ENCODE measurements at places on chromosomes 1 and 21.
A peak's percentile ranks its signal among the peaks of the same experiment; 100 is the strongest.

- DNase-seq: no peak
Observed at GRCh38 chr21:41333752-41334151, 17.2 kb downstream of the FAM3B start.

GRCh38 chr1:93016171-93016570 is 54.9 kb upstream of the DIPK1A start:
- DNase-seq: no peak

DNA sequence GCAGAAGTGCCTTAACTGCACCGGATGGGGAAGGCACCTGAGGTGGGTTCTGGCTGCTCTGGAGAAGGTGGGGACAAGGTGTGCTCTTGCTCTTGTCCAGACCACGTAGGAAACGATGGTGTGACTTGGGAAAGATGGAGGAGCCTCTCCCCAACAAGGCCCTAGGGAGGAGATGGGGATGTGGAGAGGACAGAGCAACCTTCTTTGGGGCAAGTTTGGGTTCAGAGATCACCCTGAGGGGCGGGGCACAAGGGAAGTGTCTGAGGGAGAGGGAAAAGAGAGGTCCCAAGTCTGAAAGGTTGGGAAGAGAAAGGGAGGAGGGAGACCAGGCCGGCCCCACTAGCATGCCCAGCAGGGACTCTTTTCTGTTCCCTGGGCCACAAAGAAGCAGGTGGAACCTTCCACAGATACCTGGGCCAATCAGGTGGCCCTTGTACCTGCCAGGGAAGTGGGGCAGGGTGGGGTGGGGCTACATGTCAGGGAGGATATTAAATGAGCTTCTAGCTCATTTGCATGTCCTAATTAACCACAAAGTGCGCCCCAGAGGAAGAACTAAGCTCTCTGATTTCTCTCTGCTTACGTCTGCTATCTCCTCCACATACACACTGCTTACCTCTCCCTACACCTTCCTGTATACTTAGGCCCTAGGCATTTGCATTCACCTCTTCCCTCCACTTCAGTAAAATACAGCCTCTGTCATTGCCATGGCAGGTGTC is 15.9 kb downstream of the INKA2 start:
- peak; percentile 38 for DNase-seq

- DNase-seq: no peak
Observed at GRCh38 chr1:207695891-207696290, 51.0 kb downstream of the CR1L start.

GRCh38 chr1:81209461-81209860 is 591.3 kb upstream of the ADGRL2 start:
- DNase-seq: no peak

DNA sequence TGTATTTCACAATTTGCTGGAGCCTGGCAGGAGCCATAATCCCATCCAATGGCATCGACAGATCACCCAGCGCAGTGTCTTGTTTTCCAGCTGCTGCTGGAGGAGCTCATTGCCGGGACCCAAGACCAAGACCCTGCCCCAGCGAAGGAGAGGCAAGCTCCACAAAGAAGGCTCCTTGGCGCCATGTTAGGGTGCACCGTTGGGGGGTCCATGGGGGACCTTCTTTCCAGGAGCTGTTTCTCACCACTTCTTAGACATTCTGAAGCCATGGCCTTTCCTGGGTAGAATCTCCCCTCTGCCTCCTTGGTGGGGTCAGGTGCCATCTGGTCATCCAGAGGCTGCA is 31.1 kb downstream of the AJAP1 start:
- no peak for DNase-seq

GRCh38 chr1:163477276-163477830 is 155.6 kb downstream of the NUF2 start:
- no peak for DNase-seq

DNA sequence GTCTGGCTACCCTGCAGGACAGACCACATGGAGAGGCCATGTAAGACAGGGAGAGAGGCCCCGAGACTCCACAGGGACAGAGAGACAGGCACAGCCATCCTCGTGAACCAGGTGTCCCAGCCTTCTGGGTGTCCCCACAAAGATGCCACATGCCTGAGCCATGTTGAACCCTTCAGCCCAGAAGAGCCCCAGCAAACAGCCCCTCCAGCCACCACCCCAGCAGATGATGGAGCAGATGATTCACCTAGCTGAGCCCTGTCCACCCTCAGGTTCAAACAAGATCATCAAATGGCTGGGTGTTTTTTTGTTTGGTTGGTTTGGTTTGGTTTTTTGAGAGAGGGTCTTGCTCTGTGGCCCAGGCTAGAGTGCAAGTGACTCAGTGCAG is 78.7 kb downstream of the DHRS3 start:
- no peak for DNase-seq

GRCh38 chr1:41023279-41023990 is 1.9 kb upstream of the SLFNL1 start:
- DNase-seq: no peak

DNA sequence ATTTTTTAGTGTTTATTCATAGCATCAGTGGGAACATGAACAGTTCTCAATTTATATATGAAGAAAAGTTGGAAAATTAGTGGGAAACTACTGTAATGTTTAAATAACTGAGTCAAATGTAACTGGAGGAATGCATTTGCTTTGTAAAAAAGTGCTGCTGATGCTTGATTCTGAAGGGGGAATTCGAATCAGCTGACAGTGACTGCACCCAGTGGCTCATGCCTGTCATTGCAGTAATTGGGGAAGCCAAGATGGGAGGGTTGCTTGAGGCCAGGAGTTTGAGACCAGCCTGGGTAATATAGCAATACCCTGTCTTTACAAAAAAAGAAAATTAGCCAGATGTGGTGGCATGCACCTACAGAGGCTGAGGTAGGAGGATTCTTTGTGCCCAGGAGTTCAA is 398.4 kb downstream of the ZP4 start:
- no peak for DNase-seq

DNA sequence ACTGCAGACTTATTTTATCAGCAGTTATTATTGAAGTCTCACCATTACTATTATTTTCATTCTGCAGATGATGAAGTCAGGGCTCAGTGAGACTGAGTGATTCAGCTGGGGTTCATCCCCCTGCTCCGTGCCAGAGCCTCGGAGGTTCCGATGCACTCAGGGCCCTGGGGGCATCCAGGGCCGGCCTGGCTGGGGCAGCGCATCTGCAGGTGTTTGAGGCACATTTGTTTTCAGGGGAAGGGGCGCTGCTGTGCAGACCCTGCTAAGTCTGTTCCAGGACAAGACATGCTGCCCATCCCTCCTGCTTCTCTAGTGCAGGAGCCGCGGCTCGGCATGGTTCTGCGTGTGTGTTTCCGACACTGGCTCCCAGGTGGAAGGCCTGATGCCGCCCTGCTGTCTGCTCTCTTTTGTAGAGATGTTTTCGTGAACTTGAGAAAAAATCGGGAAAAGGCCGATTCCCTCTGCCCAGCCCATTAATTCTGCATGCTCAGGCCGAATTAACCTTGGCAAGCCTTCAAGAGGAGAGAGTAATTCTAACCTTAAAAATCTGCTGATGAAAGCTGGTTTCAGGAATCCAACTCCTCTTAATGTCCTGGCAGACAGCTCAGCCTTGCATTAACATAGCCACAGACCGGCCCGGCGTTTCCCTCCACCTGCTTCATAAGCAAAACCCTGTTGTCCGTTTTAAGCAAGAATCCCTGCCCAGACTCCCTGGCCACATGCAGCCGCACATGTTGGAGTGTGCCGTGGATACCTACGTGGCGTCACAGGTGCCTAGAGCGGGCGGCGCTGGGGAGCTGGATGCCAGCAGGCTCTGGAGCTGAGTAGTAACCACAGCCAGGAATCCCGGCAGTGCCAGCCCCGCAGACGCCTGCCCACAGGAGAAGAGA is 316.0 kb upstream of the VAMP3 start:
- DNase-seq: no peak

- no peak for DNase-seq
Observed at GRCh38 chr1:219189952-219190351, 16.3 kb downstream of the LYPLAL1 start.

DNA sequence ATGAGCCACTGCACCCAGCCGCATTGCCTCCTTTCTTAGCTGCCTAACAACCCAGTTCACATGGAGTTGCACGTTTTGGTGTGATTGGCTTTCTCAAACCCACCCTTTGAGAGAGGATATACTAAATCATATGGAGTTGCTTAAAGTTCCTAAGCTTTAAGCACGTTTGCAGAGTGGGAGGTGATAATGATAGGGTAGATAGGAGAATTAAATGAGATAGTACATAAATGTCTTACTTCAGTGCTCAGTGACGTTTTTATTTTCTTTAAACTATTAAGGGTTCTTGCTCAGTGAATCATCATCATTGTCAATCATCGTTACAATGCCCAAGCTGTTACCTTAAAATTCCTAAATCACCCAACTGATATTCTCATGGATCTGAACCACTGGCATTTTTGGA is 2.9 kb upstream of the SH3D21 start:
- no peak for DNase-seq

GRCh38 chr1:158426137-158426536 is at the start of gene OR10K2:
TSS of gene OR10K2 (minus strand) at chr1:158426237. CDS start at chr1:158420866, 5,371 bp downstream.
- no peak for DNase-seq

GRCh38 chr21:31446226-31446855 is 102.3 kb upstream of the TIAM1 start:
- DNase-seq: peak; percentile 21

GRCh38 chr1:199907361-199907760 is 120.1 kb upstream of the NR5A2 start:
- no peak for DNase-seq

GRCh38 chr1:226134170-226135058 is 52.1 kb downstream of the ACBD3 start:
- no peak for DNase-seq

GRCh38 chr1:70947835-70948234 is 99.8 kb downstream of the PTGER3 start:
- no peak for DNase-seq

- DNase-seq: no peak
Observed at GRCh38 chr1:65421351-65422025, 1.0 kb downstream of the LEPR start.

- no peak for DNase-seq
Observed at GRCh38 chr1:206970446-206970845, at the start of gene FCAMR. TSS of gene FCAMR (minus strand) at chr1:206970460. CDS start at chr1:206970125, 335 bp downstream.

GRCh38 chr1:54227091-54227602 is 27.2 kb downstream of the MRPL37 start:
- DNase-seq: peak; percentile 48

GRCh38 chr21:31928656-31929055 is 55.8 kb downstream of the HUNK start:
- no peak for DNase-seq

DNA sequence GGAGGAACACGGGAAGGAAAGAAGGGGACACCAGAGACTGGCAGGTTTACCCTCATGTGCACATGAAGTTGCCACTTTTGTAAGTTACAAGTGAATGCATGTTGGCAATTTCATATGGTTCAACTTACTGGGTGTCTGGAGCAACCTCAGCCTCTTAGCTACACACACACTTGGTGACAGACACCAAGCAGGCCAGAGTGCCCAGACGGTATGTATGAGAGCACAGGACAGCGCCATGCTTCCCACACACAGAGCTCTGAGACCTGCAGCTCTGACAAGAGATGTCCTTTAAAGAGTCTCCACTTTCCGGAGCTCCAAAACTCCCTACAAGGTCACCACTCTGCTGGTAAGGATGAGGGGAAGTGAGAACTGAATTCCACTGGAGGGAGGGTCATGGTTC is 1.9 kb upstream of the TRABD2B start:
- DNase-seq: no peak

DNA sequence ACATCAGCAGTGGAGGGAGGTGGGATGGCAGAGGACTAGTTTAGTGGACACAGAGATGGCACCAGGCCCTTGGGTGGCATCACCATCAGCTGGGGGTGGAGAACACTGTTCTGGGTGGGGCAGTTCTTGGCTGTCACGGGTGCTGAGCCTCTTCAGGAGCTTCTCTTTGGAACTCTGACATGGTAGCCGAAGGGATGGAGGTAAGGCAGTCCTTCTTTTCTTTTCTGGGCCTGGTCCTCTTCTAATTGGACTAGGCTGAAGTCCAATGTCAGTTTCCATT is 8.3 kb upstream of the MEF2D start:
- DNase-seq: no peak

GRCh38 chr1:92922356-92923035 is 38.8 kb downstream of the DIPK1A start:
- no peak for DNase-seq

GRCh38 chr1:6167391-6168303 is 12.5 kb downstream of the CHD5 start:
- no peak for DNase-seq

DNA sequence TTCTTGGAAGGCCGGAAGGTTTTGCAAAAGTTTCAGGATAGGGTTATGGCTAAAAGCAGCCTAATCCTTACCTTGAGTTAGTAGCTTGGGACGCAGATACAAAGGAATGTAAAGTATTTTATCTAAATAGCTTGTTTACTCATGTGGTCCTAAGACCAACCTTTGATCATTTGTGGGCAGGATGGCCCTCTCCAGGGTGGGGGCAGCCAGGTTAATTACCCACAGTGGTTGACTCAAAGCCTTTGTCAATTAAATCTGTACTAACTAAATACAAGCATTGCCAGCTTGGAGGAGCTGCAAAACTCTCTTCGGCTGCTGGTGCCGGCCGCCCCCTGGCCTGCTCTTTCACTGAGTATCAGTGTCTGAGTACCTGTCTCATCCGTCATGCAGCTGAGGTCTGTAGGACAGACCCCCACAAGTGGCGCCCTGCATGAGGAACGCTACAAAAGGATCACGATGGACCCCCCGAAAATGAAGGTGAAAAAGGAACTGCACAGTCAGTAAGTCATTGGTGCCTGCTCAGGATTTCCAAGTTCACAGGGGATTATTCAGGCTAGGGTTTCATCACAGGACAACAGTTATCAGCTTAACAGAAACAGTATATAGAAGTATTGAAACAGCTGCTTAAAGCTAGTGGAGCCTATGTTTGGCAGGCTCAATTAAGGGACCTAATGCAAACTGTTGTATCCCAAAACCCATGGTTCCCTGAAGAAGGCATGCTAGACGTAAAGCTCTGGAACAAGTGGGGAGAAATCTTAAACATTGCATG is 212.5 kb upstream of the MAP1LC3C start:
- no peak for DNase-seq

- no peak for DNase-seq
Observed at GRCh38 chr1:241375886-241376285, 18.9 kb upstream of the RGS7 start.

GRCh38 chr1:17603091-17603841 is 63.8 kb downstream of the ARHGEF10L start:
- peak; percentile 45 for DNase-seq

GRCh38 chr1:47555841-47556560 is 118.2 kb downstream of the FOXD2 start:
- no peak for DNase-seq

GRCh38 chr1:23810818-23811540 is 10.4 kb upstream of the GALE start:
- DNase-seq: peak; percentile 74

- no peak for DNase-seq
Observed at GRCh38 chr1:93025572-93025971, 53.5 kb upstream of the MTF2 start.

- DNase-seq: peak; percentile 30
Observed at GRCh38 chr1:231315887-231316286, 21.8 kb downstream of the EXOC8 start.

- no peak for DNase-seq
Observed at GRCh38 chr1:178101266-178101630, 7.3 kb downstream of the RASAL2 start.

- DNase-seq: no peak
Observed at GRCh38 chr1:237814319-237814924, 76.3 kb downstream of the ZP4 start.

- DNase-seq: no peak
Observed at GRCh38 chr1:8216005-8216404, 101.9 kb upstream of the SLC45A1 start.
